ENCODE measurements at places on chromosomes 12 and 14.

- peak; percentile 19 for DNase-seq
Measured at GRCh38 chr12:108333898-108334699, 5.0 kb downstream of the CMKLR1 start.

DNA sequence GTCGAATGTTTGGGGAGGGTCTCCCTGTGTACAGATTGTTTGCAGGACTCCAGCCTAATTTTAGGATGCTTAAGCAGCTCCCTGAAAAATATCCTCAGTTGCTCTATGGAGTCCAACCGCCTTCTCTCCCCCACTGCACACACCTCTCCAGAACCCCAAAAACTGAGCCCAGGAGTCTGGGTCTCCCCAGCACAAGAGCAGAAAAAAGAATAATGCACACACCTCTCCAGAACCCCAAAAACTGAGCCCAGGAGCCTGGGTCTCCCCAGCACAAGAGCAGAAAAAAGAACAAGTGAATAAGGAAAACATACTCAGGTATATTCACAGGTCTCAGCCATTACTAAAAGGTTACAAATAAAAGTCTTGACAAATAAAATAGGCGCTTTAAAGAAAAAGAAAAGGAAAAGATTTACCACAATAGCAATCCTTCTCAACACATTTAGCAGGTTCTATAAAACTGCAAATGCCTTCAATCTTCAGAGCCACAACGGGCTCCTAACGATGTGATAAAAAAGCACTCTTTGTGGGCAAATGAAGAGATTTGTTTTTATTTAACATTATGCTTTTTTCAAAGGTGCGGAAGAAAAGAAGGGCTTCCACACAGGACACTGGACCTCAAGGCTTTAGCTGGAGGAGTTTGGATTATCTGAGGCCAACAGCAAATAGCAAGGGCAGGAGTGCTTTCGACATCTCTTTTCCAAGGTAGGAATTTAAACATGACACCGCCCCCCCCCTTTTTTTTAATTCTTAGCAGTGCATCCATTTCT is 8.2 kb downstream of the BCL11B start:
- DNase-seq = no peak

GRCh38 chr14:51014625-51015024 is 70.3 kb upstream of the PYGL start:
- DNase-seq = no peak

GRCh38 chr12:4148418-4149056 is 125.0 kb upstream of the CCND2 start:
- no peak for DNase-seq

- no peak for DNase-seq
Measured at GRCh38 chr12:20181416-20182180, 186.7 kb upstream of the PDE3A start.

DNA sequence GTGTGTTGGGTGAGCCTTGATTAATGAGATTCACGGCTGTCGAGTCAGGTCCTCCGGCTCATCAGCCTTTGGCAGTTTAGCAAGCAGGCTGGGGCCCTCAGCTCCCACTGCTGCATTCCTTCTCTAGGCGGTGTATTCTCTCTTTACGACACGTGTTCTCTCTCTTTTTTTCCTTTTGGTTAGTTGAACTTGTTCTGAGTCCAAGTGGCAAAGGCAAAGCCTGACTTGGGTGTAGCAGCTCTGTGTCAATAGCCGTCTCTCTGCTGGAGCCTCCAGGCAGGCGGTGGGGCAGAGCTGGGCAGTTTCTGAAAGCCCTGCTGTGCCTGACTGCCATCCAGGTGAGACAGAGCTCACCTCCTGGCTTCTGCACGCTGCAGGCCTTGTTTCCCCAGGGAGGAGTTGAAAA is 46.6 kb downstream of the SUSD6 start:
- DNase-seq = peak; percentile 88

DNA sequence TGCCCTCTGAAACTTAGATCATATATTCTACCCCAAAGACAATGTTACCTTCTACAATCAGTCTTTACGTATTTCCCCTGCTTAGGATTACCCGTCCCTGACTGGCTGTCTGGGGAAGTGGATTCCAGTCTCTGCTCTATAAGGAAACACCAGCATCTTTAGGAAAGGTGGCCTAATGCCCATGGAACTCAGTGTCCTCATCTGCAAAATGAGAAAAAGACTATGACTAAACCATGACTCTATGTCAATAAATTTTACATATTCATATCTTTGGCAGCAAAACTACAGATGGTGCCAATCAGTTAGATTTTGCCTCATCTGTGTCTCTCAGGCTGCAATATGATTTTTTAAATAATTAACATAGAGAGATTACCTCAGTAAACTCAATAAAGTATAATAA is 133.8 kb downstream of the ITPR2 start:
- peak; percentile 37 for DNase-seq

- peak; percentile 84 for DNase-seq
Measured at GRCh38 chr12:108483213-108484059, 31.6 kb upstream of the FICD start.

DNA sequence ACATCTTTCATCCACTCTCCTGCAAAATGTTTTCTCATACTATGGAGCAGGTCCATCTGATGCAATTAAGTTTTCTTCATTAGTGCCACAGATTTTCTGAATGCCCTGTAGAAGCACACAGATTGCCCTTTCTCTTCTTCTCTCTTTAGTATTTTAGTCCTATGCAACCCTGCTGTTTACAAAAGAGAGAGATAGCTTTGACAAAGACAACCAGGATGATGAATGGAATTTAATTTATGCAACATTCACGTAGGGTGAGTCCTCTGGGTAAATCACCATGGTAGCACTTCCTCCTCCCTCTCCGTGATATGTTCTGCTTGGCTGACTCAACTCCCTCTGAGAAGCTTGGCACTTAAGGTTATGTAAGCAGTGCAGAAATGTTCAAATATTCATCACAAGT is 400.9 kb upstream of the PDE3A start:
- DNase-seq = peak; percentile 72

DNA sequence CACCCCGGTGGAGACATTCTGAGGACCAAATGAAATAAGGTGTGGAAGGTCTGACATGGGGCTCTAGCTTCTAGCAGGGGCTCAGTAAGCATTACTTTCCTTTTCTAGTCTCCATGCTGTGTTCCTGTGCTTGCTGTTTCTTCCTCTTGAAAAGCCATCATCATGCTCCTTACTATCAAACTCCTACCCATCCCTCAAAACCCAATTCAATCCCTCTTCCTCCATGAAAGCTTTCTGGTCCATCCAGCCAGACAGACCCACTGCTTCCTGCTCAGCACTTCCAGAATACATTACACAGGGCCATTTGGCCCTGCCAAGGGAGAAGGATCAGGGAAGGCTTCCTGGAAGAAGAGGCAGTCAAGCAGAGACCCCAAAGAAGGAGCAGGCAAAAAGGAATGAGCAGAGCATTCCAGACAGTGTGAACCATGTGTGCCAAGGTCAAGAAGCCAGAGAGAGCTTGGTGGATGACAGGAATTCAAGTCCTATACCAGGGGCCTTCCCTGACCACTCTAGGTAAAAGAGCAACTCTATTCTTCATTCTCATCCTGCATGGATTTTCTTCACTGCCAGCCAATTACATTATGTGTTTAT is 59.5 kb downstream of the NUAK1 start:
- no peak for DNase-seq

GRCh38 chr14:72845196-72845595 is 48.7 kb downstream of the DPF3 start:
- DNase-seq = no peak

GRCh38 chr12:87991483-87991882 is 37.7 kb downstream of the C12orf50 start:
- no peak for DNase-seq

- DNase-seq = no peak
Measured at GRCh38 chr14:34643361-34643760, 13.4 kb upstream of the SNX6 start.

DNA sequence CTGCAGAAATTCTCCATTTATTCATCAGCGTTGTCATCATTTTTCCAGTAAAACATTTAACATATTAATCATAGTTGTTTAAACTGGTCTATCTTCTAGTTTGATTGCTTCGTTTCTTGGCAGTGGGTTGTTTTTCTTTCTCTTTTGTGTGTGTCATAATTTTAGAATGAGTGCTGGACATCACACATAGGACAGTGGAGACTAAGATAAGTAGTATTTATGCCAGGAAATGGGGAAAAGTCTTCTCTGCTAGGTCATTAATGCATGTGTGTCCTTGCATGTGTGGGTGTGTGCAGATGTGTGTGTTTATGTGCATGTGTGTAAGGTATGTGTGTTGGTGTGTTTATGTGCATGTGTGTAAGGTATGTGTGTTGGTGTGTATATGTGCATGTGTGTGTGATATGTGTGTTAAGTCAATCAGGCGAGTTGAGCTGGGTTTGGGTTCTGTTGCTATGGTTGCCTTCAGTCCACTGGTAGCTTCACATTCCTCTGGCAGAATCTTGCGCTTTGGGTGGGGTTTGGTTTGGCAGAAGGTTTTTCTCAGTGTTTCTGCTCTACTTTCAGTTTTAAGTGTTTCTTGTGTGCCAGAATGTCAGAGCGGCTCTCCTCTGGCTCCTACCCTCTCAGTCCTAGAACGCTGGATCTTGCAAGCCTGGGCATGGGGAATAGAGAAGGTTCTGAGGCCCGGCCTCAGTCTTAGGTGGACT is 7.8 kb upstream of the ADGRD1 start:
- no peak for DNase-seq

DNA sequence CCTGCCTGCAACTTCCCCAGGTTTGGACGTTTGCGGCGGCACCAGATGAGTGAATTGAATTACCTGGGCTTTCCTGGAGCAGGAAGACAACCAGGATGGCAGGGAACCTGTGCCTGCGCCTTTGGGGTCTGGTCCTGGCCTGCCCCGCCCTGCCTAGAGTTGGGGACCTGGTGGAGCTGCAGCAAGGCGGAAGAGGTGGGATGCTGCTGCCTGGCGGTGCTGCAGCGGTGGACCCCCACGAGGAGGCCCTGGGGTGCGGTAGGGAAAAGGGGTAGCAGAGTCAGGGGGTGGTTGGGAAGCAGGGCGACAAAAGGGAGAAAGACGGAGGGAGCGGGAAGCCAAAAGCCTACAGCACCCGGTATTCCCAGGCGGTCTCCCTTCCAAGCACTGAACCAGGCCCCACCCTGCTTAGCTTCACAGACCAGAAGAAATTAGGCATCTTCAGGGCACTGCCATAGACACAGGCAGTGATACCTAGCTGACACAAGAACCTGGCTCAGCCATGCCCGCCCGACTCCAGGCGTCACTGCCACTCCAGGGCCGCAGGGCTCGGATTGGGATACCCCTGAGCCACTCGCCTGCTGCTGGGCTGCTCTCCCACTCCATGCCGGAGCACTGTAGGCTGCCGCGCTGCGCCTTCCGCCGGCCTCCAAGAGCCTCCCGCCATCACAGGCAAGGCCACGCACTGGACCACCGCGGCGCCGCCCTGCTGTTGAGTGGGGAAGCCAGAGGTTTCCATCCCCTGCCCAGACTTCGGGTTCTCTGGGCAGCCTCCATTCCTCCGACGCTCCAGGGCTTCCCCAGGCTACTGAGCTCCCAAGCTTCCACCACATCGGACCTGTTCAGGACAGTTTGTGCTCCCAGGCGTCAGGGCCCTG is 155.2 kb upstream of the ALG10B start:
- DNase-seq = no peak

DNA sequence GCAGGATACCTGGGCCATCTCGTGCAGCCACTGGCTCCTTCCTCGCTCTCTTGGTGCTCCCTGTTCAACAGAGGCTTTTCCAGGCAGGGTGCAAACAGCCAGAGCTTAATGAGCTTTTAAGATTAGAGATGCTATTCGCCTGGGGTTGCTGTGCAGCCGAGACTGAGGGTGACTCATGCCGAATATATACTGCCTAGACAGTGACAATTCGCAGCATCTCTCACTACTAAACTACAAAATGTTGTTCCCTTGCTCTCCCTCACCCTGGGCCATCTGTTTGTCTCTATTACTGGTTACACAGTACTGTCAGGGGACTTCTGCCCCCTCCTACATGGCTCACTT is 26.0 kb upstream of the TESC start:
- no peak for DNase-seq

- DNase-seq = no peak
Measured at GRCh38 chr12:54661048-54661447, 12.9 kb upstream of the DCD start.

- no peak for DNase-seq
Measured at GRCh38 chr12:132514838-132515237, 24.9 kb downstream of the FBRSL1 start.

- DNase-seq = no peak
Measured at GRCh38 chr12:125089083-125089482, 23.8 kb downstream of the AACS start.

DNA sequence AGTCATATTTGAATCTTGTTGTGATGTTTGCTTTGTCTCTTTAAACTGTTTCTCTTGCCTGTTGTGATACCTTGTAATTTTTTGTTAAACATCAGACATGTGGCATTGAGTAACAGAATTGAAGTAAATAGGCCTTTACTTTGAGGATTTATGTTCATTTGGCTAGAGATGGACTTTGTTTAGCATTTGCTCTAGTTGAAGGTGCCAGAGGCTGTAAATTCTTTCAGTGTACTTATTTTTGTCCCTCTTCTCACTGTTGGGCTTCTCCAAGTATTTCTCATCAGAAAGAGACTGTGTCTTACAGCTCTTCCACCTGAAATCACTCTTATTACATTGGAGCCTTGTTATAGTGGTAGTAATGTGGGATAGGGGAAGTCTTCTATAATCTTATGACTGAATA is 175.8 kb downstream of the LRFN5 start:
- DNase-seq = no peak

- no peak for DNase-seq
Measured at GRCh38 chr12:104719700-104720338, 238.3 kb downstream of the SLC41A2 start.

- DNase-seq = peak; percentile 79
Measured at GRCh38 chr14:84857571-84857970, 672.4 kb upstream of the FLRT2 start.

- no peak for DNase-seq
Measured at GRCh38 chr14:51468523-51468922, 183.2 kb upstream of the FRMD6 start.

DNA sequence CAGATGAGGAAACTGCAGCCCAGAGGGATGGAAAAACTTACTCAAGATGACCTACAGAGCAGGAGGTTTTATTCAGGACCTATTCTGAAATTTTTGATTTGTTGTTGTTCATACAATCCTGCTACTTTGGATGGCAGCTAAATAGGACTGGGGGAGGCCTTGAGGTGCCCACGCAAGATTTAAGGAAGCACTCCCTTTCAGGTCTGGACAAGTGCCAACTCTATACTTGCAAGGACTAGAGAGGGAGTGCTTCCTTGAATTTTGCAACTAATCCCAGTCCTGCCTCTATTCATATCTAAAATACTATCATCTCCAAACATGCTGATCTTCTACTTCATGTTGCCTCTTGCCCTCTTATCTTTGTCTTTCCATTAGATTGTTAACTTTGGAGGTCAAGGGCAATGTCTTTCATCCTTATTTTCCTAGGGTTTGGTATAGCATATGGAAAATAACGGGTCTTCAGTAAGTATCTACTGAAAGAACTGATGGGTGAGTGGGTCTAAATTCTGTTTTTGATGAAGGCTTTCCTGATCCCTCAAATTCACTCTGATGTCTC is 28.6 kb upstream of the PPM1H start:
- no peak for DNase-seq

GRCh38 chr12:26523708-26524150 is 309.3 kb downstream of the ITPR2 start:
- peak; percentile 61 for DNase-seq

Measured in foreskin keratinocyte (primary cell).